ENCODE measurements at places on chromosomes 5 and 9.
A peak's percentile ranks its signal among the peaks of the same experiment; 100 is the strongest.

DNA sequence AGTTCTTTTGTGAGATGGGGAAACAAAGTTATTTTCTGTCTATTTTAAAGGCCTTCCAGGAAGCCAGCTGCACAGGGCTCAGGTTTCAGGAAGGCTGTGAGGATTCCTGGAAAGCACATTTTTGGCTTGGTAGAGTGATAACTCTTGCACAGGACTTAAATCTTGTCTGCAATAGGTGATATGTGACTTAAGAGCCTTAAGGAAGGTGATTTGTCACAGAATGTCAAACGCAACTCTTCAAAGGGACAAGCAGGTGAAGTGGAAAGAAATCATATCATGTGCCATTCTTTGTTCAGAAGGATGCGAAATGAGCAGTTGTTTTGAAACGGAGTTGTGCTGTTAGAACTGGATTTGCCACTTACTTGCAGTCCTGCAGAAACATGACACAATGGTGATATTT, 459.3 kb downstream of the MAT2B start:
- DNase-seq, result no peak

- DNase-seq, result no peak
These were observed 82.9 kb downstream of the PHF2 start for GRCh38 chr9:93659044-93659836.

DNA sequence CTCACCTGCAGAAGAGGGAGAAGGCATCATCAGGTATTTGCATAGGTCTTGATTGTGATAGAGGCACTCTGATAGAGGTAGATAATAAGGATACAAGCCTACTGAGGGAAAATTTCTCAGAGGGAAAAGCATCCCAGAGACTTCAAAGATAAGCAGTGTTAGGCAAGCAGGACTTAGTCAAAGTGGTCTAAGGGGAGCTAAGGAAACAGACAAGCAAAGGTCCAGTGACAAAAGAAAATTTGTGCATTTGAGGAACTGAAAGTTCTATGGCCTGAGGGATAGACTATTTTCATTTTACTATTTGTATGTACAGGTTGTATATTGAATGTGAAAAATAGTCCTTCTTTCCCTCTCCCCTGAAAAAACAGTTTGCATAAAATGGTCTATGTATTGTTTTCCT, 27.4 kb downstream of the OXCT1 start:
- DNase-seq, result no peak

GRCh38 chr5:113201715-113202114, 225.1 kb downstream of the DCP2 start:
- DNase-seq, result no peak

DNA sequence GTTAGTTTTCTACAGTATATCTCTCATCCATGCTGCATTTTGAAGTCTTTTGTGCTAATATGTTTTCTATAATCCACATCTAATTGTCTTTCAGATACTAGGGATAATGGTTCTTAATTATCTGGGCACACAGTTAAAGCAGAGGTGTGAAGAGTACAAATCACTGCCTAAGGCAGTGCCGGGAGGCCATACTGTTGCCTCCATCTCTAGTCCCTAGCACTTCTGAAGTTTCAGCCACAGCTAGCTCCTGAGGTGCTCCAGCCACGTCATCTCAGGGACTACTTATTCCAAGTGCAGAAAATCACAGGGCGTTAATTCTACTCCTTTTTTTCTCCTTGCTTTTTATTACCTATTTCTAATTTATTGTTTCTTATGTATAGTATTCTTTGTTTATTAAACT, 760.0 kb upstream of the FAM174A start:
- DNase-seq, result no peak

- no peak for DNase-seq
These were observed 1.8 kb upstream of the NTRK2 start for GRCh38 chr9:84667571-84668195.

GRCh38 chr9:97852399-97853055, 499 bp upstream of the FOXE1 start:
- DNase-seq, result no peak

- no peak for DNase-seq
These were observed 188.0 kb downstream of the XRCC4 start for GRCh38 chr5:83265318-83265717.

DNA sequence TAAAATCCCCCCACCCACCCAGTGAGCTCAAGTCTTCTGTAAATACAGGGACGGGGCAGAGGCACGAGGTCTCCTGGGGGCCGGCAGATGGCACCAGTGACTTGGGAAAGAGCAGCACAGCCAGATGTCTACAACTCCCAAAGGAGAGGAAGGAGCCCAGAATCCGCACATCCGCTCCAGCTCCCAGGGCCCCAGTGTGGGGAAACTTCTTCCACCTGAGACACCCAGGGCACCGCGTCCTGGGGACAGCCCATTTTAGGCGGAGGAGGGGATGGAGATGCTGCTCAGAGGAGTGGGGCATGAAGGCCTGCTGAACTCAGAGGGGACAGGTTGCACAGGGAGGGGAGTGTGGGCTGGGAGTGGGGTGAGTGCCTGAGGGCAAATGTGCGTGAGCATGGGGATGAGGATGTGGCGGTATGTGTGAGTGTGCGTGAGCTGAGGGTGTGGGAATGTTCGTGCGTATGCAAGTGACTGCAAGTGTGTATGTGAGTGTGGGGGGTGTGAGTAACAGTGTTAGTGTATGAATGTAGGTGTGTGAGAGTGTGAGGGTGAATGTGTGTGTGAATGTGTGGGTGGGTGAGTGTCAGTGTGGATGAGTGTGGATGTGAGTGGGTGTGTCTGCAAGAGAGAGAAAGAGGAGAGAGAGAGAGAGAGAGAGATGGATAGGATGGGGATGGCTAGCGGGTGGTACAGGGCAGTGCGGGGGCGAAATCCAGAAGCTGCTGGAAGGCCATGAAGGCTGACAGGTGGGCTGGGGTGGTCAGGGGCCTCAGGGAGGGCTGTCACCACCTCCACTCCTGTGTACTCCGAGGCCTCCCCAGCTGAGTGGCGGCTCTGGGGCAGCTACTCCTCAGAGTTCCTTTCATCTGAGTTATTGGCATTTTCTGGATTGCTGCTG, 63.5 kb downstream of the DUSP1 start:
- no peak for DNase-seq

DNA sequence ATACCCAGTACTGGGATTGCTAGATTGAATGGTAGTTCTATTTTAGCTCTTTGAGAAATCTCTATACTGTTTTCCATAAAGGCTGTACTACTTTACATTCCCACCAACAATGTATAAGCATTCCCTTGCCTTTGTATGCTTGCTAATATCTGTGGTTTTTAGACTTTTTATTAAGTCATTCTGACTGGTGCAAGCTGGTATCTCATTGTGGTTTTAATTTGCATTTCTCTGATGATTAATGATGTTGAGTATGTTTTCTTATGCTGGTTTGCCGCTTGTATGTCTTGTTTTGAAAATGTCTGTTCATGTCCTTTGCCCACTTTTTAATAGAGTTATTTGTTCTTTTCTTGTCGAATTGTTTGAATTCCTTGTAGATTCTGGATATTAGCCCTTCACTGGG, 512.7 kb upstream of the PAPPA start:
- DNase-seq, result no peak

DNA sequence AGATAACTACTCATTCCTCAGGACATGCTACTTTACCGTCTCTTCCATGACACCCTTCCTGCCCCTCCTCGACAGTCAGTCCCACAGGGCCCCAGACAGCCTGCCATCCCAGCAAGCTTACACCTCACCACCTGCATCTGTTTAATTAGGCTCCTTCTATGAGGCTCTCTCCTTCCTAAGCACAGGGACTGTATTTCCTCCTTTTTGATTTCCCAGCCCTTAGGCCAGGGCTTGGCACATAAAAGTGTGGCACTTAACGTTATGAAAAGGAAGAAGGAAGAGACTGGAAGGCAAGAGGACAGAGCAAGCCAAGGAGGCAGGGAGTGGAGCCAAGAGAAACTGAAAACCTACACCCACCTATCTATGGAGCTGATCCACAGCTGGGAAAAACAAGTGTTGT, 146.8 kb downstream of the SIL1 start:
- DNase-seq, result no peak

DNA sequence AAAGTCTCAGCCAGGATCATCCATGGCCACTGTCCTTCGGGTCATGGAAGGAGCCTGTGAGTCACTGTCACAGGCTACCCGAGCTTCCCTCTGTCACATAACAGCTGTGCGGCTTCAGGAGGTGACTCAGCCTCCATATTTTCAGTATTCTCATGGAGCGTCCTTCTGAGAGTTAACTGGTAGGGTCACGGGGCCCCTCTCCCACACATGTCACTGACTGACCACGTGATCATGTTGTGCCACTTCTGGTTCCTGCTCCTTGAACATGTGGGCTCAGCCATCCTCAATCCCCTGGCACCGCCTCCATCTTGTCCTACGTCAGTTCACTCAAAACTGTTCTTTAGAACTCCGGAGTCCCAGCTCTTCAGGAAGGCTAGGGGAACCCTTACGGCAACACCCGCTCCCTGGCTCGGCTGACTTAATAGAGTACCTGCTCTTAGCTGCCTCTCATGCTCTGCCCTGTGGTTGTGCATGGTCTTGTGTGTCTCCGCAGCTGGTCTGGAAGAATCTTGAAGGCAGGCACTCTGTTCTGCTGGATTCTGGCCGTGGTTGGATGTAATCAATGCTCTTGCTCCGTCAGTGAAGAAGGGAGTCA, 182.8 kb downstream of the ICE1 start:
- DNase-seq, result no peak

DNA sequence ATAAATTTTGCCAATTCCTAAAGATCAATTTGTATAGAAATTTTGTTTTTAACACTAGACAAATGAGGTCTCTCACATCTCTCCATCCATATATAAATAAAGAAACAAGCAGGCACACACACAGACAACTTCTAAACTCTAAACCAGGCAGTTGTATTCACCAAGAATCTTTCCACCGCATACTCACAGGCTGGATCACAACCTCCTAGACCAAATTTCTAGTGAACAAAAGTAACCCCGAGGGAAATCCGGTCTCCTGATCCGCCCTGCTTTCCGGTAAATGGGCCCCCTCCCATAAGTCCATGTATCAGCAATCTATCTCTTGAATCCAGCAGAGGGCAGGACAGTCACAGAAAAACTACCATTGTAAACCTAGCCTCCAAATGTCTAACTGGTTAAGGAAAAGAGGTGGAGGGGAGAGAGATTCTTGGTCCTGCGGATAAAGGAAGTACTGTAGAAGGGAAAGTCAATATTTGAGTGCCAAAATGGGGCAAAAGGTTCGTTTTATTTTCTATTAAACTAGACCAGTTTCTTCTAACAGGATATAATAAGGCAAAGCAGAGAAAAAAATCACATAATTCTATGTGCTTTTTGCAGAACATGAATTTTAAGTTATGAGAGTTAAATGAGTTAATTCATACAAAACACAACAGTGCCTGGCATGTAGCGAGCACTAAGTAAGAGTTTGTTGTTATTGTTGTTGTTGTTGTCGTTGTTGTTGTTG, 4.8 kb upstream of the SMU1 start:
- peak; percentile 67 for DNase-seq

DNA sequence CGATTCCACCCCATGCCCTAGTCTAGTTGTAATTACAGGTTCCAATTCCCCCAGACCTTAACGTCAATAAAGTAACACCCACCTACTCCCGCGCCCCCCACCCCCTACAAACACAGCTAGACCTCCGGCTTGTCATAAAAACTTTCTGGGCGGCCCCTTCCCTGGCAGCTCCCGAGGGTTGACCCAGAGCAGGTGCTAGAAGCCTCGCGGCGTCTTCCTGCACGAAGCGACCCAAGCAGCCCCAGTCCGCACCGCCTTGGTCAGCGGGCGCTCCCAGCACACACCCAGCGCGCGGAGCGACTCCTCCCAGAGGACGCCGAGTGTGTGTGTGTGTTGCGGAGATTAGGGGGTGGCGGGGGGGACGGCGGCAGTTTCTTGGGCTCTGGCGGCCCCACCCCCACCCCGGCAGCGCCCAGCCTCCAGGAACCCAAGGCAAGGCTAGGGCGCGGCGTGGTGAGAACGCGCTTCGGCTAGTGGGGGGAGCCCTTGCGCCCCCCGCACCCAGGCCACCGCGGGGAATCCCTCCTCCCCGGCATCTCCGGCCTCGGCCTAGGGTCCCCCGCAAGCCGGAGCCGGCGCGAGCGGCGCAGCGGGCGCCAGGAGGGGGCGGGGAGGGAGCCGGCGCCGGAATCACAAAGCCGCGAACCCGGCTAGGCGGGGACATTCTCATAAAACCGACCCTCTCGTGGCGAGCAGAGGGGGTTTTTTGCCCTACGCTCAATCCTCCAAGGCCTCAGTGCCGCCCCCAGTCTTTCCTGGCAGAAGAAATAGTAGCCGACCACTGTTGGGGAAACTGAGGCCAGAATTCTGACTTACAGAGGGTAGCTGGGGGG, 2.2 kb downstream of the PCDH1 start:
- DNase-seq, result no peak

GRCh38 chr5:98606961-98607360, 166.5 kb upstream of the RGMB start:
- DNase-seq, result no peak

DNA sequence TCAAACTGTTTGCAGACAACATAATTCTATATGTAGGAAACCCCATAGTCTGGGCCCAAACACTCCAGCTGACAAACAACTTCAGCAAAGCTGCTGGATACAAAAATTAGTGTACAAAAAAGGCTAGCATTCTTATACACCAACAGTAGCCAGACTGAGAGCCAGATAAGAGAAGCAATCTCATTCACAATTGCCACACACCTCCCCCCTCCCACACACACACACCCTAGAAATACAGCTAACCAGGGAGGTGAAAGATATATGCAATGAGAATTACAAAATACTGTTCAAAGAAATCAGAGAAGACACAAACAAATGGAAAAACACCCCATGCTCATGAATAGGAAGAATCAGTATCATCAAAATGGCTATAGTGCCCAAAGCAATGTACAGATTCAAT, 9.0 kb downstream of the MTREX start:
- no peak for DNase-seq

GRCh38 chr9:78595200-78595945, 298.4 kb downstream of the PSAT1 start:
- DNase-seq, result no peak

- no peak for DNase-seq
These were observed 223.1 kb downstream of the GNA14 start for GRCh38 chr9:77424993-77425392.

- DNase-seq, result no peak
These were observed 19.3 kb downstream of the RASEF start for GRCh38 chr9:83043597-83043996.

DNA sequence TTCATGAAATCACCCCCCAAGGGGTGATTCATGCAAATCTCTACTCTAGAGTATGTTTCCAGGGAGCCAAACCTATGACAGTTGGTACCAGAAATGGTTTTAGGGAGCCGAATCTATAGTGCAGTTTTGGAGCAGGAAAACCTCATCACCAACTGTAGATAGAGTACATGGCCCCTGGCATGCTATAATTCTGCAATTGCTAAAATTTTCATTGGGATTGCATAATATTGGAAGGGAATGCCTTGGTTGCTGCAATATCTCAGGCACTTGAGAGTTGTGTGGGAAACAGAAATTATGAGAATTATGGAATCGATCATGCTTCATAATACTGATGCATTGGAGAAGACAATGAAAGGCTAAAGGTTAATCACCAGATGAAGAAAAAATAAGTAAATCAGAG, 148.2 kb upstream of the PLPPR1 start:
- DNase-seq, result no peak

DNA sequence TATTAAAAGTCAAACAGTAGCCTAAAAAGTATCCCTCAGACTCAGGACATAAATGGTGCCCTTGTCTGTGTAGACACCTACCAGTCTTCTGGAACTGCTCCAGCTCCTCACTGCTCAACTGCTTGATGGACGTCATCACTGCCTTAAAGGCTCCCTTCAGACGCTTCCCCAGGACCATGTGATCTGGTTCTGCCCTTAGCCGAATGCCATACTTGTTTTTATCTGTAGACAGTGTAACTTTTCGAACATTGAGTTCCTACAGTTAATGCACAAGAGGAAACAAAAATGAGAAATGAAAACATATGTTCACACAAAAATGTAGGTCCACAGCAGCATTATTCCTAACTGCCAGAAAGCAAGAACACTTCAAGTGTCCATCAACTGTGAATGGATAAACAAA, 46.2 kb downstream of the IARS1 start:
- DNase-seq, result no peak
